Central memory CD4-positive, alpha-beta T cell (primary cell): ENCODE measurements at places on chromosomes 7 and 10.
A peak's percentile ranks its signal among the peaks of the same experiment; 100 is the strongest.

DNA sequence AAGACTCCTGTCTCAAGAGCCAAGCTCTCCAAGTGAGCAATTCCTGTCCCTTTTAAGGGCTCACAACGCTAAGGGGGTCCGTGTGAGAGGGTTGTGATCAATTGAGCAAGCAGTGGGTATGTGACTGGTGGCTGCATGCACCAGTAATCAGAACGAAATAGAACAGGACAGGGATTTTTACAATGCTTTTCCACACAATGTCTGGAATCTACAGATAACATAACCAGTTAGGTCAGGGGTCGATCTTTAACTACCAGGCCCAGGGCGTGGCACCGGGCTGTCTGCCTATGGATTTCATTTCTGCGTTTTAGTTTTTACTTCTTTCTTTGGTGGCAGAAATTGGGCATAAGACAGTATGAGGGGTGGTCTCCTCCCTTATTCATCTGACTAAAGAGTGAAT is 54.9 kb upstream of the SP4 start:
- no peak for DNase-seq

DNA sequence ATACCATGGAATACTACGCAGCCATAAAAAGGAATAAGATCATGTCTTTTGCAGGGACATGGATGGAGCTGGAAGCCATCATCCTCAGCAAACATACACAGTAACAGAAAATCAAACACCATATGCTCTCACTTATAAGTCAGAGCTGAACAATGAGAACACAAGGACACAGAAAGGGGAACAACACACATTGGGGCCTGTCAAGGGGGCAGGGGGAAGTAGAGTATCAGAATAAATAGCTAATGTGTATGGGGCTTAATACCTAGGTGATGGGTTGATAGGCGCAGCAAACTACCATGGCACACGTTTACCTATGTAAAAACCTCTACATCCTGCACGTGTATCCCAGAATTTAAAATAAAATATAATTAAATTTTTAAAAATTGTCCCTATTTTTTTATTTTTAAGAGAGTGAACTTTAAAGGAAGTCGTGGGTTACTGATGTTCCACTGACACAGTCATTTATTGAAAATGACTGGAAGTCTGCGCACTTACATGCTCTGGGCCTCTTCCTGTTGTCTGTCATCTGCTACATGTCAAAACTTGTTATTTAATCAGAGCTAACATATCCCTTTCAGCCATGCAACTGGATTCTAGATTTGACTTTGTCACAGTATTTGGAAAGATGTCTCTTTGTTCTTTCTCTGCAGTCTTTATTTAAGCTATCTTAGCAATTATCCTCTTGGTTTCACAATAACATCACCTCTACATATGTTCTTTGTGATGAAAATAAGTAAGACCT is 73.7 kb upstream of the ABCB5 start:
- no peak for DNase-seq

DNA sequence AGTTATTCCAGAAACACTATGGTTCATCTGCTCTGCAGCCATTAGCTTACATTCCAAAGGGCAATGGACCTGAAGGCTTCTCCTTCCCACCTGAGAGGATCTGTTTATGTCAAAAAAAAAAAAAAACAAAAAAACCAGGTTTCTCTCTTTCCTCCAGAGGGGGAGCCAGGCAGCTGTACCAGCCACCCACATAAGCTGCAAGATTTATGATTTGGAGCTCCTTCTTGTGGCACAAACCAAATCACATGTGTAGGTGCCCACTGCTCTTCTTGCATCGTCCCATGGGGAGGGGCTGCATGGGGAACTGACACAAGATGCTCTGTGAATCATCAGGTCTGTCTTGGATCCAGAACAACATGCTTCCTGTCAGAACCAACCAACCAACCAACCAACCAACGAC is 231.6 kb upstream of the IGFBP3 start:
- no peak for DNase-seq

- DNase-seq, result no peak
Measured at GRCh38 chr7:47757921-47758411, 176.1 kb upstream of the TNS3 start.

GRCh38 chr10:69494626-69495558 is 43.6 kb downstream of the TSPAN15 start:
- DNase-seq, result no peak

GRCh38 chr7:115635876-115636275 is 394.7 kb downstream of the TFEC start:
- no peak for DNase-seq

- no peak for DNase-seq
Measured at GRCh38 chr7:45689011-45689796, 115.0 kb downstream of the ADCY1 start.

GRCh38 chr7:42126475-42127231 is 110.4 kb downstream of the GLI3 start:
- DNase-seq, result no peak

DNA sequence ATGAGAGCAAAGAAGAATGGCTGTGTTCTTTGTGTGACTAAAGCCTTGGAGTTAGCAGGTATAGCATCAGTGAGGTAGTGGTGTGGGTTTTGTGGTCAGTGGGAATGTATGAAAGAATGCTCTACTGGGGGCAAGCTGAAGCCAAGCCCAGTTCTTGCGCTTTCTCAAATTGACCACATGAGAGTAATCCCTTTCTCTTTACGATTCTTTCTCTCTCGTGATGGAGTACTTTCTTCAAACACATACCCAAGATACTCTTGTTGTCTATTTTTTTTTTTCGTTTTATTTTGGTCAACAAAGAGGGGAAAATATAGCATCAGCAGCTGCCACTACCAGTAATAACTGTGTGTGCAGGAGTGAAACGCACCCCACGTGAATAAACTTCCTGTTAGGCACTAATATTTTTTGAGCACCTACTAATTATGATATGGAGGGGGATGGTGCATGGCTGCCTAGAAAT is 8.4 kb upstream of the PANK1 start:
- no peak for DNase-seq

DNA sequence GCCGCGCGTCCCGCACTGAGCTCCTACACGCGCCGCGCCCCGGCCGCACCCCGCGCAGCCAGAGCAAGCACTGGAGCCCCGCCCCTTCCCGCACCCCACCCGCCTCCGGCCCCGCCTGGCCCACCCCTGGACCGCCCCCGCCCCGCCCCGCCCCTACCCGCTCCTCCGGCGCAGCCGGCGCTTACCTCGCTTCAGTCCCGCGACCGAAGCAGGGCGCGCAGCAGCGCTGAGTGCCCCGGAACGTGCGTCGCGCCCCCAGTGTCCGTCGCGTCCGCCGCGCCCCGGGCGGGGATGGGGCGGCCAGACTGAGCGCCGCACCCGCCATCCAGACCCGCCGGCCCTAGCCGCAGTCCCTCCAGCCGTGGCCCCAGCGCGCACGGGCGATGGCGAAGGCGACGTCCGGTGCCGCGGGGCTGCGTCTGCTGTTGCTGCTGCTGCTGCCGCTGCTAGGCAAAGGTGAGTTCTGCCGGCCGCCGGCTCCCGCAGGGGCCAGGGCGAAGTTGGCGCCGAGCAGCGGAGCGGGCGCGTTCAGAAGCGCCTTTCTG is at the start of gene RET:
TSS of gene RET (plus strand) at position 194 of the 545 bp plus-strand sequence. CDS start at position 384, 190 bp downstream.
- no peak for DNase-seq

DNA sequence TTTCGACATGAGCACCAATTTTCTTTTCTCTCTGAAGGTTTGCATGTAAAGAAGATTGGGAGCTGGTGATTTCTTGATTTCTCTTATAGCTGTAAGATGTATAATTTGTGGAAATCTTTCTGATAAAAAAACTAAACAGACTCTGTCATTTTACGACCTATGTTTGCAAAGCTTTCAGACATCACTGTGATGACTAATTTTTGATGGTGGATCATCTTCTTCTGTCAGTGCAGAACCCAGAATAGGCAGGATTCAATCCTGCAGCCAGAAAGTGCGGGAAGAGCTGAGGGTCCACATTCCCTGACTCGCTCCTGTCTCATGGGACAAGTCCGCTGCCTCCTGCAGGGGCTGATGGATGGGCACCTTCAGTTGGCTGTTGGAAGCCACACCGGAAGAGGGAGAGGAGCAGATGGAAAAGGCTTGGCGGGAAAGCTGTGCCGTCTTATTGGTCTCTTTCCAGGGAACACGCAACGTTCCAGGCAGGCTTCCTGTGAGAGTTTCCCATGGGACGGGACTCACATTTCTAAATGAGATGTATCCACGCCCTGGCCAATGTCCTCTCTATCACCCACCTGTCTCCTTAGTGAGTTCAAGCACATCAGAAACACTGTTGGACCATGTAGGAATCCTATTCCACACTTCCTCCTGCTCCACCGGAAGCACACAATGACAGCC is 186.9 kb downstream of the PRPF18 start:
- DNase-seq, result no peak

- no peak for DNase-seq
Measured at GRCh38 chr10:126917975-126918908, 13.0 kb downstream of the DOCK1 start.

DNA sequence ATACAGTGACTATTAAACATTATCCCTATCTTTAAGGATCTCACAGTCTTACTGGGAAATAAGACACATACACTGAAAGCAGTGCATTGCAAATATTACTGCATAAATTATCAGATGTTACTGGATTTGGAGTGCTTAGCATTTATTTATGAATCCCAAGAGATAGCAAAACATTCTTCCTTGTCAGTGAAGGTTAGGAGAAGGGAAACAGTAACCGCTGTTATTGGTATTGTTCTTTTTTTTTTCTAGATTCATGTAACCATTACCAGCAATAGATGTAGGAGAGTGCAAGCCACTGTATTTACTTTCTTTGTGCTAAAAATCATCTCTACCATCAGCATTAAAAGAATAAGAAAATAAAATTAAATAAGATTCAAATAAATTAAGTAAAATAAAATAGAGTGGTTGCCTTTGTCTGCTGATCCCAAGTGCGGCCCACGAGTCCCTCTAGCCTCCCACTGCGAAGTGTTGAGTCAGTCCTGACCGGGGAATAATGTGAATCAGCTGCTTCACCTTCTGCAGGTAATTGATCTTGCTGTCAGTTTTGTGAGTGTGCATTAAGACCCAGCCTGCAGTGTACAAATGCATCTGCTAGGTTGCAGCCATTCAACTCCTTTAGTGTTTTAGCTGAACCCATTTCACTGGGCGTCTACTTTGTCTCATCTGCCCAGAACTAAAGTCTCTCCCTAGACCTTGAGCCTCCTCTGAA is 1344.9 kb downstream of the GATA3 start:
- DNase-seq, result no peak

GRCh38 chr10:32923134-32923533 is 34.9 kb downstream of the ITGB1 start:
- no peak for DNase-seq

- DNase-seq, result no peak
Measured at GRCh38 chr7:105367458-105367857, 21.3 kb downstream of the SRPK2 start.

DNA sequence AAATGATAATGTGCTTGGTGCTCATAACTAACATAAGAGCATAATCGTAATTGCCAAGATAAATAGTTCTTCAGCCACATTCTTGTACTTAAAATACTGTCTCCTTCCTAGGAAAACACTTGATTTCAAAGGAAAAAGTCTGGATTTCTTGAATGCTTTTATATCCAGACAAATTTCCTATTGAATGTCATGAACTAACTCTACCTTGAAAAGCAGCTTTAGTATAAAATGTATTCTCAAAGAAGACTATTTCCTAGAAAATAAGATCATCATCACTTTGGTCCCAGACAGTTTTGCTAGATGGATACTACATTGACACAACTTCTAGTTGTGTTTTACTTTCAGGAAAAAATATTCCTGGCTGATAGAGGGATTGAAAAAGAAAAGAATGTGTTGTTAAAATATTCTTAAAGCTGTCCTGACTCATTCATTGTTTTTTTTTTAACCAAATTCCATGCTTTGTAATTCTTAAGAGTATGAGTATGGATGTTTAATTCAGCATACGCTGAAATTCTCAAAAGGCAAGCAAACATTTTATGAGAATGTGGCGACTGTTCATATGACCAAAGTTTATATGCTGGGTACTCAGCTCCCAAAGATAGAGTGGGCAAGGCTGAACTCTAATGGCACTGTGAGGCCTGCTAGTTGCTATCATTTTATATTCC is 106.1 kb downstream of the PPP1R3A start:
- no peak for DNase-seq

DNA sequence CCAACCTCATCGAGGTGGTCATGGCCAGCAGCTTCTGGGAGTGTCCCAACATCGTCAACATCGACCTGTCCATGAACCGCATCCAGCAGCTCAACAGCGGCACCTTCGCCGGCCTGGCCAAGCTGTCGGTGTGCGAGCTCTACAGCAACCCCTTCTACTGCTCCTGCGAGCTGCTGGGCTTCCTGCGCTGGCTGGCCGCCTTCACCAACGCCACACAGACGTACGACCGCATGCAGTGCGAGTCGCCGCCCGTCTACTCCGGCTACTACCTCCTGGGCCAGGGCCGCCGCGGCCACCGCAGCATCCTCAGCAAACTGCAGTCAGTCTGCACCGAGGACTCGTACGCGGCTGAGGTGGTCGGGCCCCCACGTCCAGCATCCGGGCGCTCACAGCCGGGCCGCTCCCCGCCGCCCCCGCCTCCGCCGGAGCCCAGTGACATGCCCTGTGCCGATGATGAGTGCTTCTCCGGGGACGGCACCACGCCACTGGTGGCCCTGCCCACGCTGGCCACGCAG is 75.0 kb downstream of the ELFN1 start:
- no peak for DNase-seq

GRCh38 chr10:74333174-74333573 is 182.2 kb downstream of the ADK start:
- no peak for DNase-seq

GRCh38 chr10:100167553-100168312 is 18.1 kb downstream of the ERLIN1 start:
- peak; percentile 3 for DNase-seq

DNA sequence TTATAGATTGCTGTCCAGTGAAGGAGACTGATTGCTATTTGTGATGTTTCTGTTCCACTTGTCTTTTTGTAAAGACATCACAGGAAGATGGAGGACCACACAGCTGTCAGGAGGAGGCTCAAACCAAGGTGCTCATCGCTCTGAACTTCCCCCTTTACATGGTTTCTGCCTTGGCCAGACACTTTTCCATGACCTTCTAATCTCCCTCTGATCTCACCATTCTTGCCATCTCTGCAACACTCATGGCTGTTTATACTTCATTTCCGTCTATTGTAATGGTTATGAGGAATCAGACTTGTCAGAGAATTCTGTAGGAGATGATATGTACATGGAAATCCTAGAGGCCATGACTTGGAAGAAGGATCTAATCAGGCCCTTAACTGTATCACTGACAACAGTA is 1.7 kb upstream of the TAS2R5 start:
- no peak for DNase-seq

DNA sequence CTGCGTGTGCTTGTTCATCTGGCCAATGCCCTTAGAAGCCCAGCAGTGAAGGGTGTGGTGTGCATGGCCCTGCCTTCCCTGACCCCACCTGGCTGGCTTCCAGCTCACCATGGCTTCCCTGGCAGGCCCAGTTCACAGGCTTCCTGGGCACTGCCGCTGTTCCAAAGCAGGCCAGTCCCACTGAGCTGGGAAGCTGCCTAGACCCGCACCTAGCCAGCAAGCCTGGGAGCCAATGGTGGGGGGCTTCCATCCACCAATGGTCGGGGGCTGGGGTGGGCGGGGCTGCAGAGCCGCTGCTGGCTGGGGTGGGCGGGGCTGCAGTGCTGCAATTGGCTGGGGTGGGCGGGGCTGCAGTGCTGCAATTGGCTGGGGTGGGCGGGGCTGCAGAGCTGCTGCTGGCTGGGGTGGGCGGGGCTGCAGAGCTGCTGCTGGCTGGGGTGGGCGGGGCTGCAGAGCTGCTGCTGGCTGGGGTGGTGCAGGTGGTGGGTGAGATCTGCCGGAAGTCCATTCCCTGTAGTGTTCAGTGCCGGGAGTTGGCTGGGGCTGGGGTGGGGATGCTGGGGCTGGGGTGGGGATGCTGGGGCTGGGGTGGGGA is 12.4 kb downstream of the CALY start:
- DNase-seq, result peak; percentile 53

GRCh38 chr10:77226853-77227565 is 410.6 kb downstream of the KCNMA1 start:
- DNase-seq, result no peak

GRCh38 chr7:112262855-112263487 is 56.5 kb downstream of the ZNF277 start:
- DNase-seq, result no peak
